ENCODE measurements at places on chromosomes 11 and 22.

DNA sequence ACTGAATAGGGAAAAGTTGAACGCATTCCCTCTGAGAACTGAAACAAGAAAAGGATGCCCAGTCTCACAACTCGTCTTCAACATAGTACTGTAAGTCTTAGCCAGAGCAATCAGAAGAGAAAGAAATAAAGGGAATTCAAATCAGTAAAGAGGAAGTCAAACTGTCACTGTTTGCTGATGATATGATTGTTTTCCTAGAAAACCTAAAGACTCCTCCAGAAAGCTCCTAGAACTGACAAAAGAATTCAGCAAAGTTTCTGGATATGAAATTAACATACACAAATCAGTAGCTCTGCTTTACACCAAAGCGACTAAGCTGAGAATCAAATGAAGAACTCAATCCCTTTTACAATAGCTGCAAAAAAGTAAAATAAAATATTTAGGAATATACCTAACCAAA is 471.2 kb upstream of the CNTN5 start:
- no peak for DNase-seq

DNA sequence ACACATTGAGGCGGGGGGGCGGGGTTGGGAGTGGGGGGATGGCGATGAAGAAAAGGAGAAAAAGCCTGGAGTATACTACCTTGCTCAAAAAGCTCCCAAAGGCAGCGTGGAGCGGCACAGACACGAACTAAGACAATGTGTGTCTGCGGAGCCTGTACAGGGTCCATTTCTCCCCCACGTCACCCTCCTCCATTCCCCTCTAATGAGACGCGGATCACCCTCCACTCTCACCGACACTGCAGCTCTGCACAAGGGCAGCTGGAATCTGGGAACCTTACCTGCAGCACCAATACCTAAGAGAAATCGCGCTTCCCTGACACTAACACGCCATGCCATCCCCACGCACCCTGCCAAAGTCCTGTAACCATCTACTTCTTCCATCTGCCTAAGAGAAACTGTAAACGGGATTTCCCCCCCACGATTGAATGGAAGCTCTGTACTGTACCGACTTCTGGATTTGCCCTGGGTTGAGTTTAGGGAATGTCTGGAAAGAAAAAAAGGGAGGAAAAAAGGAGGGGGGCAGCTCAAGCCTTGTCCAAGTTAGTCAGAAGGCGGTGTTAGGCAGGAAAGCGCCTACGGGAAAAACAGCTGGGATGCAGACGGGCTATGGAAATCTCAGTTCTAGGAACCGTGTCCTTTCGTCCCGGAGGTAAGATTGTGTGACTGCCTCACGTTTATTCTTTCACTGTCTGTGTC is 125.7 kb upstream of the C11orf58 start:
- DNase-seq = no peak

DNA sequence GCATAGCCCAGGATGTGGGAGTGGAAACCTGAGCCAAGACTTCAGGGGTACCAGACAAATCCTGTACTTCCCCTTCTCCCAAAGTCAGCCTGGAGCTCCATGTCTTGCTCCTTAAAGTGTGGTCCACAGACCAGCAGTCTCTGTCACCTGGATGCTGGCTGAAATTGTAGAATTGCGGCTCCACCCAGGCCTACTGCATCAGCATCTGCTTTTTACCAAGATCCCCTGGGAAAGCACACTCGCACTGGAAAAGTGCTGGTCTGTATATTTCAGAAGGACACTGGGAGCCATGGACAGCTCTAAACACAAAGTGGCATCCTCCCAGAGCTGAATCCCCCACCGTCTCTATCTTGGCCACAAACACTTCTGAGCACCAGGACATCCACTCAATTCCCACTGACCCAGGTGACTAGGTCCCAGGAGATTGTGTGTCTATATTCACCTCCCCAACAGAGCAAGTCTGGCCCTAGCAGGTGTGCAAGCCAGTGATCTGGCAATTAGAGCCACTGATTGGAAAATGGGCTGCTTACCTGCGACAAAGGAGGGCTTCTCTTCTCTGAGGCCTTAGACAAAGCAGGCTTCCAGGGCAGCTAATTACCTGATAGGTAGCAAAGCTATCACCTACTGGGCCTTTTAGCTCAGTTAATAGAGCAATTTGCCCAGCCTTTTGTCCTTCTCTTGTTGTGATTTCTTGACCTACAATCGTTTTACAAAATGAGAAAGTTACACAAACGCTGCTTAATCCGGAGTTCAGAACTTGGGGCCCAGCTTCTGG is 443.3 kb downstream of the MN1 start:
- DNase-seq = no peak

DNA sequence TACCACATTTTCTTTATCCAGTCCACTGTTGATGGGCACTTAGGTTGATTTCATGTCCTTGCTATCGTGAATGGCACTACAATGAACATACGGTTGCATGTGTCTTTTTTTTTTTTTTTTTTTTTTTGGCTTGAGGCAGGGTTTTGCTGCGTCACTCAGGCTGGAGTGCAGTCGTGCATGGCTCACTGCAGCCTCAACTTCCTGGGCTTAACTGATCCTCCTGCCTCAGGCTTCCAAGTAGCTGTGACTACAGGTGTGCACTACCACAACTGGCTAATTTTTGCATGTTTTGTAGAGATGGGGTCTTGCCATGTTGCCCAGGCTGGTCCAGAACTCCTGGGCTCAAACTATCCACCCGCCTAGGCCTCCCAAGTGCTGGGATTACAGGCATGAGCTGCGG is 1.5 kb upstream of the CCDC90B start:
- no peak for DNase-seq

GRCh38 chr11:33808228-33808828 is 34.0 kb upstream of the FBXO3 start:
- DNase-seq = peak; percentile 65

DNA sequence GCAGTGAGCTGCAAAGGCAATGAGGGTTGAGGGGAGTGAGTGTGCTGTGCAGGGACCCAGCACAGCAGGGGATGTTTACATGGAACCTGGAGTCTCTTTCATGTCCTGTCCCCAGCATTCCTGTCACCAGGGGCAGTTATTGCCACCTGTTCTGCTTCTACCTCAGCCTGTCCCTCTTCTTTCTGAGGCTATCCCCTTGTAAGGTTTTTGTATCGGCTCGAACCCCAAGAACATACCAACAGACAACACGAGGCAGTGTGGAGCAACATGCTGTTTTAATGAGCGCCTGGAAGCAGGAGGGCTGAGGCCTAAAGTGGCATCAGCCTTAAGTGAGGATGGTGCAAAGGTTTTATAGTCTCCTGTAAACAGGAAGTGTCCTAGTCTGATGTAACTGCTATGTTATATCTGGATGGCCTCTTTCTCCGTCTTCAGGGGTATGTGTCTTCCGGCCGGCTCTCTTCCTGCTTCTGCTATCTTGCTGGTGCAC is 3.9 kb downstream of the SCGB2A2 start:
- no peak for DNase-seq

GRCh38 chr11:86197448-86197847 is 47.1 kb upstream of the EED start:
- DNase-seq = no peak

DNA sequence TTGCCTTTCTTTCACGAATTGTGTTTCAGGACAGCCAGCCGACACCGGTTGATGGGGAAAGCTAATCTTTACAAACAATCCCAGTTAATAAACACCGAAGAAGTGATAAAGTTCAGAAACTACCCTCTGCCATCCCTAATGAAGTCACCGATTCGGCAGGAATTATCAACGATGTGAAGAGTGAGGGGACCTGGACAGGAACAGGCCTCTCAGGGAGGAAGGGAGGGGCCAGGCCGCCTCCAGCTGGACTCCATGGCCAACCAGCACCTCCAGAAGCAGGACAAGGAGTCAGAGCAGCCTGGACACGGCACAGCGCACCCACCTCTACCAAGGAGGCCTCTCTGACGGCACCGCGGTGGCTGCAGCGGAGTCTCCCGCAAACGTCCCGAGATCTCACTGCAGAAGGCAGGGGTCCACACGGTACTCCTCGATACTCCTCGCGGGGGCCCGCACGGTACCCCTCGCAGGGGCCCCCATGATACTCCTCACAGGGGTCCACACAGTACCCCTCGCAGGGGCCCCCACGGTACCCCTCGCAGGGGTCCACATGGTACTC is 3.9 kb downstream of the TOLLIP start:
- no peak for DNase-seq

DNA sequence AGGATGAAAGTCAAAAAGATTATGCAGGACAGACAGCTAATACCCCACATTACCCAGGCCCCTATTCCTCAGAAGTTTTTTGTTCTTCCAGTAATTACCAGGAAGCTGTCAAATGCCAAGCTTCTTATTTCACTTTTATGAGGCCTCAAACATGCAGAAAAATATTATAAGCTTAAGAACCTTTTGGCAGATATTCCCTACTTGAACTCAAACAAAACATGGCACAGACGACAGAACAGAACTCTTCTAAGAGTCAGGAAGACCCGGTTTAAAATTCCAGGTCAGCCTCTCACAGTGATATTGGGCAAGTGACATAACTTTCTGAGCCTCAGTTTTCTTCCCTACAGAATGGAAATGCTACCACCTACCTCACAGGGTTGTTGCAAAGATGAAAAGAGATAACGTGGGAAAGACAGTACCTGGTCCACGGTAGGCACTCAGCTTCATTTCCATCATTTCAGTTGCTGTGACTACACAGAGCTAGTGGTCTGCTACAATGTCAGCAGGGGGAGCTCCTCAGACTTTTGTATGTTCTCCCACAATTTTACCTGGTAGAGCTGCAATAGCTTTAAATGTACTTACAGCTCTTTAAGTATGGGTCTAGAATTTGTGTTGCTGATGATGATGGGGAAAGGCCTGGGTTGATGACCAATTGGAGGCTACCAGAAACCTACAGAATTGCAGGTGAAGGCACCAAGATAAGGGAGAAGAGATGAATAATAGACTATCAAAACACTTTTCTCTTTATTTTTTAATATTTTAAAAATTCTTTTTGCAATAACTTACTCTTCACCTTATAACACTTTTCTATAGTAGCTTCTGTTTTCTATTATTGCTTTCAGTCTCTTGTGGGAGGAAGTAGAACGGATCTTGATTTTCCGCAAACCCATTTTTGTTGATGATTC is 98.3 kb upstream of the CHRM4 start:
- peak; percentile 7 for DNase-seq

GRCh38 chr11:72609045-72609444 is 65.2 kb downstream of the PDE2A start:
- no peak for DNase-seq

- DNase-seq = no peak
Measured at GRCh38 chr11:111400595-111400994, 21.5 kb upstream of the POU2AF1 start.

DNA sequence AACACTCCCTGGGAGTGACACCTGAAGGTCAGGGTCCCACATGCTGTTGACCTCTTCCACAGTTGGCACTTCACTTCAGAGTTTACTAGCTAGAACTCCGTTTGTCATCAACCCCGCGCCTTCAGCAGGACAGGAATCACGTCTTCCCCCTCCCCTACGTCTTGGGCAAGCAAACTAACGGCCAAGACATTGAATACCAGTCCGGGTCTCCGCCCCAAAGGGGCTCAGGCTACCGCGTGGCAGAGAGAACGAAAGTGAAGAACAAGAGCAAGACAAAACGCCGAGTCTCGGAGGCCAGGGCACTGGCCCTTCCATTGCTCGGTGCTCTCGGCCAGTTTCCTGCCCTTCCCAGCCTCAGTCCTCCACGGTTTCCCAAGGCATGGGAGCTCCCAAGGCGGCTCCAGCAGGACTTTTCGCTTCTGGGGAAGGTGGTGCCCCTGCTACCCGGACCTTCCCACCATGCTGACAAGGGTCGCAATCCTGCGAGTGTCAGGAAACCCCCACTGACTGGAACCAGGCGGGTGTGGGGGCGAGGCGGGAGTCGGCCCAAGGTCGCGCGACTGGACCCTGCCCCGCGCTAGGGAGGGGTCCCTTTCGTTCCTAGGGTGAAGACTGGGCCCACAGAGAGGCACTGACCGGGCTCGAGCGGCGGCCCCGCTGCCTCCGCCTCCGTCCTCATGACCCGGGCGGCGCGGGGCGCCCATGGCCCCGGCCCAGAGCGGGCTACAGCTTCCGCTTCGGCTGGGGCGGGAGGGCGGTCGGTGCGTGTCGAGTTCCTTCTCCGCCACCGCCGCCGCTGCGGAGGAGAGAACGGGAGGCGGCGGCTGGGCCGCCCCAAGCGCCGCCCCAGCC is at the start of gene GUCD1:
Gene GUCD1 (minus strand): TSS at position 826 of the 852 bp plus-strand sequence. CDS start 147 bp downstream, at position 679.
- no peak for DNase-seq

GRCh38 chr11:45982656-45983470 is 60.4 kb downstream of the LARGE2 start:
- DNase-seq = no peak

DNA sequence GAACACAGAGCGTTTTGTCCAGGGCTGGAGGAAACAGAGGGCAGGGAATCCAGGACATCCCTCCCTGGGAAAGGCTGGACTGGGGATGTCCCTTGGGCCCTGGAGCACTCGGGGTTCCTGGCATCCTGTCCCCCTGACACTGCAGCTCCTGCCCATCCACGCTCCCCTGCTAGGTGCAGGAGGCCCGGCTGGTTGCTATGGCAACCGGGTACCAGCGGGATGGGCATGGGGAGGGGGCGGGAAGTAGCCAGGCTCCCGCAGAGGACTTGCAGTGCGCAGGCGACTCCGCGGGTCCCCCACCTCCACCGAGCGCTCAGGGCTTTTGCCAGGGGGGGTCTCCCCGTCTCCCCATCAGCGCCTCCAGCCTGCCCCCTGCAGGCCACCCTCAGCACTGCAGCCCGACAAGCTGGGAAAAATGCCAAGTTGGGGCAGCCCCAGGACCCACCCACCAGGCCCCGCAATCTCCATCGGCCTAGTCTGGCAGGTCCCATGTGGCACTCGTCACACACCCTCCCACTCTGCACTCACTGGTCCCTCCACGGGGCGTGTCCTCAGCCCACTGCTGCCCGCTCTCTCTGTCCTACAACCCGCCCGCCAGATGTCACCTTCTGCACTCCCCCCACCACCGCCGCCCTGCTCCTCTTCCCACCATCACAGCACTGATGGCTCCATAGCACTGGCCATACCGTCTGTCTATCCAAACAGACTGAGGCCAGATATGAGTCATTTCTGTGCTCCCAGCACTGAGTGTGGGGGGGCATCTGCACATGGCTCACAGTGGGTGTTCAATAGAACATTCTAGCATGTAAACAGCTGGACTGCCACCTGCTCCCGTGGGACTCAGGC is 31.5 kb downstream of the KIAA0930 start:
- DNase-seq = no peak

DNA sequence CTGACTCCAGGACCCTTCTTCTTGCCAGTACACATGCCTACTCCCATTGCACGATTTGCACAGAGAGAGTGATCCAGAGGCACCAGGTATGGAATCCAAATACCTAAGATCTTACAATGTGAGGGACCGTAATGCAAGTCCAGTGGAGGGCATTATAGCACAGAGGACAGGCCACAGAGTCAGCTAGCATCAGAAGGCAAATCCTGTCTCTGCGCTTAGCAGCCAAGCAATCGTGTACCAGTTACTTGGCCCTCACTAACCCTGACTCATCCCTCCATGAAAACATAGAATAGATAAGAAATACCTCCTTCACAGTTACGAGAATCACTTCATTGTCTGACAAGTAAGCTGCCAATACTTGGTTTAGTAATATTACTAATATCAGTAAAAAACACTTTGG is 69.7 kb upstream of the SLC6A5 start:
- DNase-seq = no peak

GRCh38 chr11:35183326-35183925 is 44.5 kb downstream of the CD44 start:
- no peak for DNase-seq

- no peak for DNase-seq
Measured at GRCh38 chr11:8086571-8086970, 5.6 kb downstream of the TUB start.

GRCh38 chr11:2772544-2773031 is 72.8 kb upstream of the KCNQ1OT1 start:
- no peak for DNase-seq

All from NCI-H2107 (cell line).